Frontal cortex (tissue), 4 donors: ENCODE measurements at places on chromosomes 7 and 10.

DNA sequence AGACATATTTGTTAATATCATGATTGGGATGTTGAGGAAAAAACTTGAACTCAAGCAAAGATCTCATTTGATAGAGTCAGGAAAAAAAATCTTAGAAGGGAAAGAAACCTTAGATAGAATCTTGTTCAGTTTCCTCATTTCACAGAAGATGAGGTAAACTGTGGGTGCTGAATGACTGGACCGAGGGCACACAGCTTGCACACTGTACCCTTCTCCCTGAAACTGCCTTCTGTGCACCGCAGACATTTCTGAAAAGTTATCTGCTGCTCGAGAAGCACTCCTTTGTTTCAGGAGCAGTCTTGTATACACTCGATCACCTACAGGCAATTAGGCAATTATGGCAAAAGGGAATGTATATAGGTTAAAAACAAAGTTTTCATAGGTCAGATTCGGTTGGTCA is 167.4 kb downstream of the SKAP2 start:
- DNase-seq = no peak

GRCh38 chr7:31788445-31788844 is 101.4 kb downstream of the PPP1R17 start:
- no peak for DNase-seq

DNA sequence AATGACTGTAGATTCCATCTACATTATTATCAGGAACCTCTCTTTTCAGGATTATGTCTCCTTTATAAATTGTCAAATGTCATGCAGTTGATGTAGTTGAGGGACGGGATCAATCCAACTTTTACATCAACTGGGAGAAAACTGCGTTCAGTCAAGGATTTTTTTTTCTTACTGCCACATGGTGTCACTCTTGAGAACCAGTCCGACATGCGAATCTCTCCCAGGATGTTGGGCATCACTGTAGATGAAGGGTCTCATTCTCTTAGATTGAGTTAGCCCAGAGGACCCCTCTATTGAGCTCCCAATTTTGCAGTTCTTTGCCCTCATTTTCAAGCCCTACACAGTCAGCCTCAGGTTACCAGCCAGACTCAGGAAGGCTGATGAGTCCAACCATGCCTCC is 120.3 kb upstream of the PTPRZ1 start:
- no peak for DNase-seq

DNA sequence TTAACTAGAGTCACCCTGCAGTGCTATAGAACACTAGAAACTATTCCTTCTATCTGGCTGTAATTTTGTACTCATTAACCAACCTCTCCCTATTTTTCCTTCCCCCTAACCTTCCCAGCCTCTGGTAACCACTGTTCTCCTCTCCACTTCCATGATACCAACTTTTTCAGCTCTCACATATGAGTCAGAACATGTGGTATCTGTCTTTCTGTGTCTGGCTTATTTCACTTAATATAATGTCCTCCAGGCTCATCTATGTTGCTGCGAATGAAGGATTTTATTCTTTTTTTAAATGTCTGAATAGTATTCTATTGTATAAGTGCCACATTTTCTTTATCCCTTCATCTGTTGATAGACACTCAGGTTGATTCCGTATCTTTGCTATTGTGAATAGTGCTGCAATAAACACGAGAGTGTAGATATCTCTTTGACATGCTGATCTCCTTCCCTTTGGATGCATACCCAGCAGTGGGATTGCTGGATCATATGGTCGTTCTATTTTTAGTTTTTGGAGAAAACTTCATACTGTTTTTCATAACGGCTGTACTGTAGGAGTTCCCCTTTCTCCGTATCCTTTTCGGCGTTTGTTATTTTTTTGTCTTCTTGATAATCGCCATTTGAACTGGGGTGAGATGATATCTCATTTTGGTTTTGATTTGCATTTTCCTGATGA is 101.4 kb downstream of the FAM107B start:
- DNase-seq = no peak

- no peak for DNase-seq
Measured at GRCh38 chr10:104304927-104305326, 33.3 kb downstream of the ITPRIP start.
